ENCODE measurements at places on chromosomes 12 and 14.
A peak's percentile ranks its signal among the peaks of the same experiment; 100 is the strongest.

- DNase-seq: peak; percentile 8
Observed at GRCh38 chr12:10364815-10365622, 24.8 kb downstream of the KLRK1 start.

DNA sequence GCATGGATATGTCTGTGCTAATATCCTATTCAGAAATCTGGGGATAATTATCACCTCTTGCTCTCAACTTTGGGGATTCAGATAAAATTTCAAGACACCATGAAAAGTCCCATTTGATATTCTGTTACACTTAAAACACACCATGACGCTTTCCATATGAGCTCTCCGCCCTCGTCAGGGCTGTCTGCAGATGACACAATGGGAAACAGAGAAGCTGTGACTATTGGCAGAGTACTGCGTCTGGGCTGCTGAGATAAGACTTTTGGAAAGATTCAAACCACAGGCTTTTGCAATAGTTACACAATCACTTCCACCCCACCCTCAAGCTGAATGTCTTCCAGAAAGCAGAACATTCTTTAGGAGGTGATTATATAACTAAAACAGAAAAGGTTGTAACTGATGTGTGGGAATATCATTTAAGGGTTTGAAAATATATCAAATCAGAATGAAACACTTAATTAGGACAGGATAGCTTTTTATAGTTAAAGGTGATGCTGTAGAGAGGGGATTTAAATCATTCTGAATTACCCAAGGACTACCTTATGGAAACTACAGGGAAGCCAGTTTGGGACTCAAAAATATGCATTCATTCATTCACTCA is 75.3 kb upstream of the TMPO start:
- no peak for DNase-seq

DNA sequence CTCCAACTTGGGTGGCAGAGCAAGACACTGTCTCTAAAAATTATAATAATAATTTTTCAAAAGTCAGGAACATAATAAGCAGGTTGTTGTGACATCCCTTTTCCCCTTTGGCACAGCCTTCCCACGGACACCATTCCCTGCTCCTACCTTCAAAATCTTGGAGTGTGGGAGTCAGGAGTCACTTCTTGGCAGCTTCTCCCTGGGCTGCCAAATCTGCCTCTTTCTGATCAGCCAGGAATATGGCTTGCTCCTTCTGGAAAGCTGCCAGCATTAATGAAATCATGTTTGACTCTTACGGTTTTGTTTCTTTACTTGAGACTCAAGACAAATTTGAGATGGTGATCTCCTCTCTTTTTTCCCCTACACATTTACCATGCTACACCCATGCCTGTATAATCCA is 391.4 kb upstream of the SYT1 start:
- DNase-seq: no peak

GRCh38 chr12:112965643-112966042 is 12.7 kb upstream of the OAS2 start:
- no peak for DNase-seq

GRCh38 chr12:68976395-68976841 is 43.4 kb upstream of the CPM start:
- no peak for DNase-seq

DNA sequence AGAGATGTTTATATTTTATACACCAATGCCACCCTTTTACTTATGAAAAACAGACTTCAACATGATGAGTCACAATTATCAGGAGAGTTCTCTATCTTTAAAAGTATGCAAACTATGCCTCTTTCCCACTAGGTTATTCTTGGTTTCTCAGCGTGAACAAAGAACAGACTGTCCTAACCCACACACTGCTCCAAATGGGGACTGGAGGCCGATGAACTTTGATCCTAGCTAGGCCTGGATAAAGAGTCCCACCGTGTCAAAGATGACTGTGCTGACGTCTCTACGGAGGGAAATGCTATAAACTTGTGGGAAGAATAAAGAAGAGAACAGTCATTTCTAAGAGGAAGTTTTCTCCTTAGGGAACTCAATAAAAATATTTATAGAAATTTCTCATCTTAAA is 160.1 kb downstream of the EPS8 start:
- no peak for DNase-seq

- no peak for DNase-seq
Observed at GRCh38 chr14:65513671-65514070, 101.1 kb downstream of the FUT8 start.

GRCh38 chr12:30417697-30418231 is 277.9 kb downstream of the IPO8 start:
- DNase-seq: no peak

GRCh38 chr14:103721334-103722120 is 5.9 kb downstream of the ZFYVE21 start:
- no peak for DNase-seq

GRCh38 chr12:81502912-81503695 is 256.0 kb downstream of the PPFIA2 start:
- DNase-seq: no peak

DNA sequence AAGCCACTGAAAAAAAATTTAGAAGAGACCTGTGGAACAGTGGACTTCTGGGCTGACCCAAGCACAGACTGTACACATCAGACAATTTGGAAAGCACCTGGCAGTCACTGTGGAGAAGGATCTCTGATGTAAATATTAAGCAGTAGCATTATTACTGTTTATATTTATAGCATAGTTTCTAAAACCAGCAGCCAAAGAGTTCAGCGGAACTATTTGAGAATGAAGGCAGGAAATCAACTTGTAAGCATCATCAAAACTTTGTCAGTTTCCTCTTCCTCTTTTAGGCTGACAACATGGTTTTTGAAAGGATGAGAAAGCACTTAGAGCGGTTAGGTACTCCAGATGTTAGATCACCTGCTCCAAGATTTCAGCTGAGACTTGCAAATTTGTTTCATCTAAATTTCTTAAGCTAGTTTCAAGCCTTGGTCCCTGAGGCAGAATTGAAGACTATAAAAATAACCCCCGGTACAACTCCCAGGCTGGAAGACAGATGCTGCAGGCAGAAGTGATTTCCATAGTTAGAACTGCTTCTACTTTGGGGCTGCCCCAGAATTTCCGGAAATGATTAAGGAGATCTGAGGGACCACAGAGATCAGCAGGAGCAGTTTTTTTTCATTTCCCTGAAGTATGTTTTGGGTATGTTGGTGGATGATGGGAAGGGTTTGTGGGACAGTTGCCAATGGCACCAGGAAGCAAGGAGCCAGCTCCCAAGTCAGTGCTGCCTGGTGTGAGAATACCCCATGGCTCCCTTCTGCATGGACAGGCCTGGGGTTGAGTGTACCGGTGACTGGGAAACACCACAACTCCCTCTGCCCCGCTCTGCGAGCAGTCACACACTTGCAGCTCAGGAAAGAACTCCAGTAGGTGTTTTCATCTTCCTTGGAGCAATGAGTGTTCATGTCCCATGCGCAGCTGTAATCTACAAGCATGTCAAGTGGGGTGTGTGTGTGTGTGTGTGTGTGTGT is 354.5 kb downstream of the NUAK1 start:
- DNase-seq: no peak

GRCh38 chr12:47876440-47876960 is 28.3 kb downstream of the VDR start:
- no peak for DNase-seq

- DNase-seq: no peak
Observed at GRCh38 chr12:12133259-12133658, 62.5 kb downstream of the BCL2L14 start.

DNA sequence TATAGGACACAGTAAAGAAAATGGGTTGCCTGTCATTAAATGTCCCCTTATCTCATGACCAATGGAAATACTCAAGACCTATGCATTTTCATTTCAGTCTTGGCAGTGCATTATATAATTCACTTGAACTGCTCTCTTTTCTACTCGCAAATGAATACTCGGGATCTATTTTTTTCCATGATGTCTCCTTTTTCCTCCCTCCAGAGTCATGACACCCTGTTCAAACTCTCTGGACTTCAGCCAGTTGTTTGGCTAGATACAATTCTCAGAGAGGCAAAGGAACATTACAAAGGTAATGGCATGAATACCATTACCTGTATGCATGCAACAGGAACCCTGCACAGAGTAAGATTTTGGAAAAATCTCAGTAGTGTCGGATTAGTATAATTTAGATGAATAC is 130.9 kb downstream of the GPR135 start:
- DNase-seq: no peak

- DNase-seq: no peak
Observed at GRCh38 chr14:95039259-95039992, 117.9 kb downstream of the DICER1 start.

DNA sequence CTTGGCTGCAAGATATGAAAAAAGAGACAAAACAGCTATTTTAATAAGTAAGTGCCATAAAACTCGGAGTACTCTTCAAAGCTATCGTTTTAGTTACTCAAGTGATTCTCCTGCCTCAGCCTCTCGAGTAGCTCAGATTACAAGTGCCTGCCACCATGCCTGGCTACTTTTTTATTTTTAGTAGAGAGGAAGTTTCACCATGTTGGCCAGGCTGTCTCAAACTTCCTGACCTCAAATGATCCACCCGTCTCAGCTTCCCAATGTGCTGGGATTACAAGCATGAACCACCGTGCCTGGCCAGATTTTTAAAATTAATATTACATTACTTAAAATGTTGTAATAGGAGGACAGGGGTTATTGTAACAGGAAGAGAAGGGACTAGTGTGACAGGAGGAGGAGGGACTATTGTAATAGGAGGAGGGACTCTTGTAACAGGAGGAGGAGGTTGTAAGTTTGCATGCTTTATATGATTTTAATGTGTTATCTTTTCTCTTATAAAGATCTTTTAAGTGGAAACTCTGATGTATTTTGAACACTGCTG is 61.3 kb downstream of the KITLG start:
- no peak for DNase-seq

GRCh38 chr14:72128629-72129028 is 196.4 kb downstream of the RGS6 start:
- no peak for DNase-seq

DNA sequence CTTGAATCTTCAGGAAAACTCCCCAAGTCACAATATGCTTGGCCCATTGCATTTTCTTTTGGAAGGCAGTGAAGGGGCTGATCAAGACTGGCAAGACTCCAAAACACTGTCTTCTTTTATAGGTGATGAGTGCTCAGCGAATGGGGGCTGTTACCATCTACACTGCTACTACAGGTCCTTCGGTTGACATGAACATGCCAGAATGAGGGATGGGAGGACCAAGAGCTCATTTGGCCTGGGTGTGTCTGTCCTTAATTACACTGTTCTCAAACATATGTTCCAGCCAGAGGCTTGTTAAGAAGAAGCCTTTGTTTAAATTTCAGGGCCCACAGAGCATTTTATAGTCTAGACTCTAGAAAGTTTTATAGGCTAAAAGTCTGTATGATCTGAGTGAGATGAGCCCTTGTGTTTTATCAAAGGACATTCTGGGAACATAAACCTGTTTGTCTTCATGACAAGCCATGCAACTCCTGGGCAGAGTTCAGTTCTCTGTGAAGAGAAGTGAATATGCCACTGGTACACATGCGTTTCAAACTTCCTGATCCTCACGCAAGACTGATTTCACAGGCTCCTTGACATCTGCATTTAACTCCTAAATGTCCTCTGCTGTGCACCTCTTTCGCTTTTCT is 4.7 kb upstream of the FAM234B start:
- DNase-seq: no peak

- DNase-seq: no peak
Observed at GRCh38 chr12:108162207-108162606, 33.1 kb downstream of the WSCD2 start.

- DNase-seq: no peak
Observed at GRCh38 chr14:78683981-78684380, 513.8 kb downstream of the NRXN3 start.

- DNase-seq: no peak
Observed at GRCh38 chr12:52815676-52816588, 2.0 kb upstream of the KRT4 start.

DNA sequence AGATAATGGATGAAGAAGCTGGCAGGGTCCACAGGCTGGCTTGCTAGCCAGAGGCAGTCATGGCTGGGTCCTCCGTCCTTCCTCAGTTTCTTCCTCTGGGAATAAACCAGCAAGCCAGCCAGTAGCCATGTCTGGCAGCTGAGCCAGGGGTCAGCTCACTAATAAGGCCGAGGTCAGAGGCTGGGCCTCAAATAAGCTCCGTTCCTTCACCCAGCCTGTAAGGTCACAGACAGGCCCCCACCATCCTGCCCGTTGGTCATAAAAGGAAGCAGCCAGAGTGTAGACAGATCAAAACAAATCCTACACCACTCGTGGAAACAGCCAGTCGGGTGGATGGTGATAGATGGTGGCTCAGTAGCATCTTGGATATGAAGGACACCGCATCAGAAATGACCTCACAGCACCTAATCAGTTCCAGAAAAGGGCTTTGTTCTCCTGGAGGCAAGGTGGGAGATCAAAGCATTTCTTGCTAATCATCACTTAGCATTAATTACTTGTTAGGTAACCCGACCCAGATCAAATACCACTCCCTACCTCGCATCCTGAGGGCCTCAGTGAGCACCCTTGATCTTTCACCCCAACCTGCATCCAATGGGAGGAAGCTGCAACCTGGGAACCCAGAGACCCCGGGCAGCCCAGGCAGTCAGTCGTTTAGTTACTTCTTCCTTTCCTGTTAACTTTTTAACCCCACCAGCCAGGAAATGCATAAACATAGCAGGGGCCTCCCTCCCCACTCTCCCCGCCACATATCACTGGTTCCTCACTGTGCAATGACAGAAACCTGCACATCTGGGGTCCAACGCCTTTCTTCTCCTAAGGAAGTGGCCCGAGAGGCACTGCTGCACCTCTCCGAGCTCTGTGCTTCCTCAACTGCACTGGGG is 90.2 kb downstream of the KDM2B start:
- no peak for DNase-seq

- no peak for DNase-seq
Observed at GRCh38 chr12:56721721-56722120, 3.4 kb downstream of the NACA start.

DNA sequence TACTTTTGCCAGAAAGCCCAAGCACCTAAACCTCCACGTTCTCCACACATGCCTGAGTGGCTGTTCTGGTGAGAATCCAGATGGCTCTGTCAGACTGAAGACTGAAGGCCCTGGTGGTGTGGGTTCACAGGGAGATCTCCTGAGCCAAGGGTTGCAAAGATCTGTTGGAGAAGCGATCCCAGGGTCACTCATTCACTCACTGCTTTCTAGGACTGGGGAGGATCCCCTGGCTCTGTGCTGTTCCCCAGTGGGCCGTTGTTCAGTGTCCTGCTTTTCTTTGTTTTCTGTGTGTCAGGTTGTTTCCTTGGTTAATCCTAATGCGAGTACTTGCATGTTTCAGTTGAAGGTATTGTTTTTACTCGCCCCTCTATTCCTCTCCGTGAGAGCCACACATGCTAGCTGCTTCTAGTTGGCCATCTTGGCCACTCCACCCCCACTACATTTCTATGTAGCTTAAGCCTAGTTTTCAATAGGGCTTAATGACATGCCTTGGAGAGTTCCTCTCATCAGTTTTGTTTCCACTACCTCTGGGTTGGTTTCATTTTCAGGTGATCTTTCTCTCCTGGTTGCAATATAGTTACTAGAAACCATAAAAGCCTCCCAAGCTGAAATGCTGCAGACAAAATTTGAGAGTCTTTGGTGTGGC is 144.5 kb upstream of the SLC38A2 start:
- DNase-seq: no peak

DNA sequence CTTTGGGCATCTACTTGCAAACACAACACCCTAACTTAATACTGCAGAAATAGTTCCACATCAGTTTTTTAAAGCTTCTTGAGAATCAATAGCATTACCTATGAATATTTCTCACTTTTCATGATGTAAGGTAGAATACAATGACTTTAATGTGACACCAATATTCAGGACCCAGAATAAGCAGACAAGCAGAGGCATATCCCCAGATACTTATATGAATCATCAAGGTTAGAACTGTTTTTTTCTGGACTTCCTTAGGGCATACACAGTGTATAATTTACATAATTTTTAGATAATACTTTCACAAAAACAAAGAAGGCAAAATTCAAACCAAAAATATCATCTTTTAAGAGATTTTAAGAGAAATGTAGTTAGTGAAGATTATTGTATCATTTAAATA is 885.8 kb downstream of the FSCB start:
- no peak for DNase-seq
